Amniotic stem cell (primary cell): ENCODE measurements at places on chromosomes 3 and 15.

GRCh38 chr3:136277634-136278033 lies 27.5 kb downstream of the PCCB start:
- DNase-seq = no peak

GRCh38 chr15:88509321-88509720 lies 37.2 kb downstream of the DET1 start:
- no peak for DNase-seq

DNA sequence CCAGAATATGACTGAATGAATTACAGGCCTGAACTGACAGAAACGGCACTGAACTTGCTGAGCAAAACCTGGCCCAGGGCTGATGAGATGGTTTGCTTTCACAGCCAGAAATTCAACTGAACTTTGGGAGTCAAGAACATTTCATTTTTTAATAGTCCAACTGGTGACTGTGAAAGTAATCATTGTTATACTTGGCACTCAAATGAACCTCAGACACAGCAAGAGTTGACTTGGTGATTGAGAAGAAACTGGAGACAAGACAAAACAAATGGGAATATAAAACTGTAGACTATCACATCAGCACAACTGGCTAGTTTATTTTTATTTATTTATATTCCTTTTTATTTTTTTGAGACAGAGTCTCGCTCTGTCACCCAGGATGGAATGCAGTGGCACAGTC lies 858.9 kb upstream of the CFAP20DC start:
- DNase-seq = no peak

DNA sequence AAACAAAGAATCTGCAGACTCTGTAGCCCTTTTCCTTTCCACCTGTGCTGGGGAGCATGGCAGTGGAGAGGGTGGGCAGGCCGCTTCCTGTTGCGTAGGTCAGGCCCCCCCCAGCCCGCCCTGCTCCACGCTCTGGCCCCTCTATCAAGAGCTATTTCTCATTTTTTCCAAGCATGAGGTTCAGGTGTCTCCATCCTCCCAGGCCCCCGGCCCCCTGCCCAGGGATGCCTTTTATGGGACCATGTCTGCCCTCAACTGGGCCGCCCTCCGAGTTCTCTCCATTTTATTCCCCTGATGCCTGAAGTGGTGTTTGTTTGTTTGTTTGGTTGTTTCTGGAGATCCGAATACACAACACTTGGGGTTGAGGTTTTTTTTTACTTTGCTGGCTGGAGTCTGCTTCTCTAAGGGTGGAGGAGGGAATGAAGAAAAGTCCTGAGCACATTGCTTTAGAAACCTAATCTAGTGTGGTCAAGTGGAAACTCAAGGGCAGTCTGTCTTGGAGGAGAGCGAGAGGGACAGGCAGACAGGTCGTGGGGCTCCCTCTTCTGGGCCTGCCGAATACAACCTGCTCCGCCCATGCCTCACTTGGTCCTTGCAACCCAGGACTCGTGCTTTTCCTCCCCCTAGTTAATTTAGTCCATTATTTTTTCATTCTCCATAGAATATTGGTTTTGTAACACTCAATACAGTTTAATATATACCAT lies 176.5 kb upstream of the LYSMD4 start:
- no peak for DNase-seq

DNA sequence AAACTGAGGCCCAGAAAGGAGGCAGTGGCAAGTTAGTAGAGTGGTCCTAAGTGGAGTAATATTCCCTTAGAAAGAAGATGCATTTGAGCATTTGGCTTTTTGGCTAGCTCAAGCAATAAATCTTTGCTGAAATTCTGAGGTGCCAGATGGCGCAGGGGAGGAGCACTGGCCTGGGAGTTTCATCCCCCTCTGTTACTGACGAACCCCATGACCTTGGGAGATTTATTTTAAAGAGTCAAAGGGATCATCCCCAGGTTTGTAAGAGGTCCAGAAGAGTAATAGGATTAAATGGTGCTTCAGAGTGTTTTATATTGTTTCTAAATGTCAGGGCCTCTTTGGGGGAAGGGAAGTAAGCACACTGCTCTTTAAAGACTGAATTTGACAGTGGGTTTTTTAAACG lies 85.1 kb upstream of the PIAS1 start:
- DNase-seq = no peak

GRCh38 chr15:51119120-51119519 lies 24.4 kb upstream of the TNFAIP8L3 start:
- DNase-seq = no peak

DNA sequence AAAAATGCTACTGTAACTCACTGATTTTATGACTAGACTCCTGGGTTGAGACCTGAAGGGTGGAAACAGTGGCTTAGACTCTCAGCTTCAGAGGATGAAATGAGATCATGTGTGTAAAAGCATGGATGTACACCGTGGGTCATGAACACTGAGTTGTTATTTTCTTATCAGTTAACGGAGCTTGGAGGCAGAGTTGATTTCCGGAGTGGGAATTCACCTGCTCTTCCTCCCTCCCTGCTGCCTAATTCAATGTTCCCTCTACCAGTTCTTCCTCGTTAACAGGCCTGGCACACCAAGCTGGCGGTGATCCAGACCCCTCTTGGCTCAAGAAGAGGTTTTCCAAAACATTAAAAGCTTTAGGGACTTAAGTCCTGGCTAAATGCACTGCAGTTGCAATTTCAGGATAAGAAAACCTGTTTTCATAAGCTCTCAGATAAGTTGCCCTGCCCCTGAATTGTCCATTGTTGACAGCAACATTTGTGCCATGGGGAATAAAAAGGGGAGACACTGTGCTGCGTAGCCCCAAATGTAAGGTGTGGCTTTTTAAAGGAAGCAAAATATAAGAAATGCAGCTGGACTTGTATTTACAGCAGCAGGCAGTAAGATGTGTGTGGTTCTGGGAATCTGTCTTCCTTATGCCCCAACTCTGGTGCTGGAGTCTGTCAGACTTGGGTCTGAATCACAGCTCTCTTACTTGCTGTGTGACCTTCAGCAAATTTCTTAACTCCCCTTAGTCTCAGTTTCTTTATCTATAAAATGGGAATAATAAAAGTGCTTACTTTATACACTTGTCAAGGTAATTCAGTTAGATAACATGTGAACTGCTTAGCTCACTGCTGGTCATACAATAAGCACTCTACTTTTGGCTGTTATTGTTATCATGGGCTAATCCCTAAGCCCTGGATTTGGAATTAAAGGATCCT lies 9.9 kb downstream of the PDIA5 start:
- no peak for DNase-seq

GRCh38 chr3:85004147-85004546 lies 45.4 kb downstream of the CADM2 start:
- no peak for DNase-seq

DNA sequence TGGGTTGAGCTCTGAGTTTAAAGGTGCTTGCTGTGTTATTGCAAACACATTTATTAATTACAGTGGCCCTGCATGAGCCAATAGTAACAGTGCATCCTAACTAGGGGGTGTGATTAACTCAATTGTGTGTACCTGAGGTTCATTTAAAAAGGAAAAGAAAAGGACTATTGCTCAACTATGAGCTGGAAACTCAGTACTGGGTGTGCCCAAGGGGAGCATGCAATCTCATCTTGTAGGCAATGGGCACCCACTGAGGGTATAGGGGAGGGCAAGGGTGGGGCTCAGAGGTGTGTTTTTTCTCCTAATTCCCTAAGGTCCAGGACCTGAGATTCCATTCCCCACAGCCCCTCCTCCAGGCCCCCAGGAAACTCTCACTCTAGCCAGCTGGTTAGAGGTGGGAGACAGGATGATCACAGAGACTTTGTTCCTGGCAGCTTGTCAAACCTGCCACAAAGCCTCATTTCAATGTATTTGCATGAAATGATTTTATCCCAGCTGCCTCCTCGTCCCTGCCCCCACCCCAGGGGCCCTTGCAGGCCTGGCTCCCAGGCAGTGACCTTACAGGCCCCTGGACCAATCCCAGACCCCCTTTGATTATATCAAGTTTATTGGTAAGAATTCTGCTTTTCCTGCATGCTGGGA lies 220.7 kb downstream of the TBC1D2B start:
- no peak for DNase-seq

DNA sequence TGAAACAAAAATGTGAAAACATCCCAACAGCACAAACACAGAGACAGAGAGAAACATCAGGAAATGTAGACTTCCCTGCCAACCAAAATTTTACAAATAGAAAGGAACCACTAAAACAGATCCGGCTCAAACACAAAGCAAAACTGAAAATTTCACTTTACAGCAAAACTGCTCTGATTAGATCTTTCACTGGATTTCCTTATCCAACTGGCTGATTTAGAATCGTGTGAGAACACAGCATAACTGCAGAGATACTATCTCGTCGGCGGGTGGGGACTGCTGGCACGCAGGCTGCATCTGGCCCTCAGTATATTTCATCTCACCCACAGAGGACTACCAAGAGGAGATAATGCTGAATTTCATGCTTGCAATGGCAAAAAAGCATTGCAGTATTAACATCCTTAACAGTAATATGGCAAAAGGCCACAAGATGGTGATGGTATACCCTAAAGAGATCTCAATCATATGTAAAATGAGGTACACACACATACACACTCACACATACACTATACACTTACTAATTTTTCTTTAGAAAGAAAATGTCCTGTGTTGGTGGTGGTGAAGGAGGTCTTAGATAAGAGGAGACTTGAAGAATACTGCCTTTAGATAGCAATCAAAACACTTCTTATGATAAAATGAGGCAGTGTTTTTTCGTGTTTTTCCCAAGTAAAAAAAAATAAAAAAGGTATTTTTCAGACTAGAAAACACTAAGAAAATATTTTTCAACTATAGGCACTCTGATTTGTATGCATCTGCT lies 10.6 kb upstream of the LEO1 start:
- peak; percentile 54 for DNase-seq
